Activated naive CD4-positive, alpha-beta T cell treated with Interleukin-2 at 50 U/mL for 16 hours (primary cell): ENCODE measurements at places on chromosomes 5 and 9.

- DNase-seq: no peak
Measured at GRCh38 chr5:143033535-143034250, 263.5 kb downstream of the ARHGAP26 start.

DNA sequence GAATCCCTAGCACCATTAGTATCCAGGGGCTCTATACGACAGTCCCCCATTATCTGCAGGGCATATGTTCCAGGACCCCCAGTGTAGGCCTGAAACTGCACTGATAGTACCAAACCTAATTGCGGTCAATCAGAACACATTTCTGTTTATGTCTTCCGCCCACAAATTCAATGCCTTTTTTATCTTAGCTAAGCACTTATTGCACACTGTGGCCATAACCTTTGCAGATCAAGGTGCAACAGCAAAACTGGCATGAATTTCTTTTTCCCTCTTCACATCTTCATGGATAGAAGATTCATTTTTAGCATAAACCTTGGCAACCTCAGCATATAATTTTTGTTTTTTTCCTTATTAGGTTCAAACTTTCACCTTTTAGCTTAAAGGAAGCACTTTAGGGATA lies 361.1 kb downstream of the DEPDC1B start:
- no peak for DNase-seq

- DNase-seq: no peak
Measured at GRCh38 chr5:120415985-120416384, 48.1 kb upstream of the PRR16 start.

GRCh38 chr9:33287087-33287490 lies 3.2 kb upstream of the NFX1 start:
- DNase-seq: peak; percentile 40

- DNase-seq: no peak
Measured at GRCh38 chr9:119121899-119122298, 247.3 kb downstream of the BRINP1 start.

GRCh38 chr9:113657765-113658544 lies 194.4 kb downstream of the RGS3 start:
- DNase-seq: peak; percentile 81

DNA sequence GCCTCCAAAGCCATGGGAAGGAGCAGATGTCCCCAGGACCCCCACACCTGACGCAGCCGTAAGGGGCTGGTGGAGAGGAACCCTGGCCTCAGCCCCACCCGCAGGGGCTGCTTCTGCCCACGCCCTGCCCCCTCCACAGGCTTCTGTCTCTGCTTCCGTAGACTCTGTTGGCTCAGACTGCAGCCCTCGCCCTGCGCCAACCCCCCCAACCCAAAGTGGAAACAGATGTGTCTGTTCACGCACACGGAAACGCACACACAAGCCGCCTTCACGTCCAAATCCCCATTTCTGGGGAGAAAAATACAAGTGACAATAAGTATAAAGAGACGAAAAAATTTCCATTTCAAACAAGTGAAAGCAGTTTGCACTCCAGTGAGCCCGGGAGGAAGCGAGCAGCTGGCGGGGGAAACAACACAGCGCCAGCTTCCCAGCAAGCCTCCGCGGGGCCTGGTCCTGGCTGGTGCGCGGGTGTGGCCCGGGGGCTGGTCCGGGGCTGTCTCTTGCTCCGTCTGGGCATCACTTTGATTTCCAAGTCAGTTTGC lies 32.6 kb upstream of the RXRA start:
- DNase-seq: no peak

GRCh38 chr5:126492939-126493338 lies 69.7 kb downstream of the GRAMD2B start:
- no peak for DNase-seq

- no peak for DNase-seq
Measured at GRCh38 chr9:69919461-69920061, 98.9 kb downstream of the CFAP95 start.

DNA sequence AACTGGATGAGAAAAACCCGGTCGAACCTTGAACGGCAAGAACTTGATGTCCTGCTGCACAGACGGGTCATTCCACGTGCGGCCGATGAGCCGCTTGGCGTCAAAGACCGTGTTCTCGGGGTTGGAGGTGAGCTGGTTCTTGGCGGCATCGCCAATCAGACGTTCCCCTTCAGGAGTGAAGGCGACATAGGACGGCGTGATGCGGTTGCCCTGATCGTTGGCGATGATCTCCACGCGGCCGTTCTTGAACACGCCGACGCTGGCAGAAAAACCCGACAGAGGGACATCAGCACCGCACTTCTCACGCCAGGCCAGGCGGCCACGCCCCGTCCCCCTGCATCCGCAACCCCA lies 519 bp downstream of the HSPA5 start:
- DNase-seq: peak; percentile 54

- DNase-seq: no peak
Measured at GRCh38 chr9:85349046-85349445, 392.7 kb downstream of the AGTPBP1 start.

- no peak for DNase-seq
Measured at GRCh38 chr5:56656846-56657726, 158.3 kb upstream of the MAP3K1 start.

DNA sequence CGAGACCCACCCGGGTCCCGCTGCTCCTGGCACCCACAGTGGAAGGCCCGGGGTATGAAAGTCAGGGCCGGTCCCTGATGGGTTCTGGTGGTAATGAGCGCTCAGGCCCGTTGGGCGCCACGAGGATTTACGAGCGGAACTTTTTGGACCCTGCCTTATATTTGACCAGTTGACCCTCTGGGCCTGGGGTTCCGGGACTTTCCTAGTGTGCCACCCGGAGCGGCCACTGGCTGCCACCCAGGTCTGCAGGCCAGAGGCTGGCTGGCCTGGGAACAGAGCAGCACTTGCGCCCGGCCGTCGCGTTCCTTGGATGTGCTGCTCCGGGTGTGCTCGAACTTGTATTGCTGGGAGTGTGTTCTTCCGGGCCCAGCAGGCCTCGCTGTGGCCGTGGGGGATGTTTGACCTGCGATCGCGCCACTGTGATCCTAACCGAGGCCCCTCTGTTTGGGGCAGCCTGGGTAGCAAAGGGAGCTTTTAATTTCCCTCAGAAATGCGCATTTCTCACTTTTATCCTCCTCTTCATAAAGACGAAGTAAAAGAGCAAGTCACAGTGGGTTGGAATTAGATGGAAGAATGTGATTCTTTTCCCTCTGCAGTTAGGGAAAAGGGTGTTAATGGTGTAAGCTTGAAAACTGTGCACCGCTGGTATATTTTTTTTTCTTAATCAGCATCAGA lies 1.2 kb downstream of the F2RL1 start:
- no peak for DNase-seq

DNA sequence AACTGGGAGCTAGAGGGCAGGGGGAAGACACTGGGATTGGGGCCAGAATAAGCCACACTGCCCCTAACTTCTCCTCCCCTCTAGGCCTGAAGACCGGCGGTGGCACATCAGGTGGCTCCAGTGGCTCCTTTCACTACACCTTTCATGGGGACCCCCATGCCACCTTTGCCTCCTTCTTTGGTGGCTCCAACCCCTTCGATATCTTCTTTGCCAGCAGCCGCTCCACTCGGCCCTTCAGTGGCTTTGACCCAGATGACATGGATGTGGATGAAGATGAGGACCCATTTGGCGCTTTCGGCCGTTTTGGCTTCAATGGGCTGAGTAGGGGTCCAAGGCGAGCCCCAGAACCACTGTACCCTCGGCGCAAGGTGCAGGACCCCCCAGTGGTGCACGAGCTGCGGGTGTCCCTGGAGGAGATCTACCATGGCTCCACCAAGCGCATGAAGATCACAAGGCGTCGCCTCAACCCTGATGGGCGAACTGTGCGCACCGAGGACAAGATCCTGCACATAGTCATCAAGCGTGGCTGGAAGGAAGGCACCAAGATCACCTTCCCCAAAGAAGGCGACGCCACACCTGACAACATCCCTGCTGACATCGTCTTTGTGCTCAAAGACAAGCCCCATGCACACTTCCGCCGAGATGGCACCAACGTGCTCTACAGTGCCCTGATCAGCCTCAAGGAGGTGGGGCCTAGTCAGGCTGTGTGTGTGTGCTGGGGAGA lies 6.8 kb downstream of the DNAJB5 start:
- DNase-seq: no peak

DNA sequence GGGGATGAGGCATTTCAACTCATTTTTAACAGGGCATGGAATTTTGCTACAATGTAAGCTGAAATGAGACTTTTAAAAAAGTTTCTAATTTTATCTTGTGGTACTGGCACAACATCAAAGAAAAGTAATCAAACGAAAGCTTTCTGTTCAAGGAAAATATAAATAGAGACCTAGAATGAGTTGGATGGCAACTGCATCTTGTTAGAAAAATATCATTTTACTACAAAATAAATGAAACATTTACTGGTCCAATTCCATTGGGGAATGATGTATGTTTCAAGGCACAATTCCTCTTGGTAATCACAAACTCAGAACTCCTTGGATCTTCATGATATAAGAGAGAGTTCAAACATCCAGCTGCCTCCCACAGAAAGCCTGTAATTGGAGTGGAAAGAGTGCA lies 102.8 kb downstream of the HMHB1 start:
- DNase-seq: no peak

- DNase-seq: no peak
Measured at GRCh38 chr5:157473383-157474320, 13.6 kb downstream of the NIPAL4 start.

GRCh38 chr9:3828495-3828894 lies 302.7 kb upstream of the RFX3 start:
- no peak for DNase-seq

GRCh38 chr5:154722936-154723335 lies 32.2 kb upstream of the LARP1 start:
- no peak for DNase-seq

GRCh38 chr5:121949885-121950284 lies 11.9 kb upstream of the SRFBP1 start:
- DNase-seq: no peak

GRCh38 chr9:80072451-80072850 lies 500.7 kb downstream of the TLE4 start:
- no peak for DNase-seq

GRCh38 chr5:166671811-166672210 lies 1619.6 kb upstream of the WWC1 start:
- no peak for DNase-seq

DNA sequence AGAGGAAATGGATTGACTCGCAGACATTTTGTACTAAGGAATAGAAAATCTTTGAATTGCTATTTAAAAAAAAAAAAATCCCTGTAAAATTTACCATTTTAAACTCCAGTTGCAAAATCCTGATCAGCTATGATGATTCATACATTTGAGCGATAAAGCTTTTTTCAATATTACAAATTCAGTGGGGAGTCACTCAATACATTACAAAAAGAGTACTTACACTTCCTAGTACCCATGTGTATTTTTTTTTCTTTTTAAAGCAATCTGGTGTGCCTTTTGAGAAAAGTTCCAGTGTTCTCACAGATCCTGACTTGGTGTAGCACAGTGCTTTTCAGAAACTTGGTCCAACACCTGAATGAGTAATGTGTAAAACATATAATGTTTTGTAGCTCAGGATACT lies 54.3 kb downstream of the PIK3R1 start:
- no peak for DNase-seq

GRCh38 chr5:143889986-143890385 lies 78.0 kb downstream of the HMHB1 start:
- DNase-seq: no peak

- DNase-seq: no peak
Measured at GRCh38 chr9:88235615-88236014, 97.3 kb upstream of the SPATA31C2 start.

- no peak for DNase-seq
Measured at GRCh38 chr5:149917073-149917676, 27.4 kb downstream of the PDE6A start.

- no peak for DNase-seq
Measured at GRCh38 chr5:179912386-179912785, 4.7 kb upstream of the TBC1D9B start.

DNA sequence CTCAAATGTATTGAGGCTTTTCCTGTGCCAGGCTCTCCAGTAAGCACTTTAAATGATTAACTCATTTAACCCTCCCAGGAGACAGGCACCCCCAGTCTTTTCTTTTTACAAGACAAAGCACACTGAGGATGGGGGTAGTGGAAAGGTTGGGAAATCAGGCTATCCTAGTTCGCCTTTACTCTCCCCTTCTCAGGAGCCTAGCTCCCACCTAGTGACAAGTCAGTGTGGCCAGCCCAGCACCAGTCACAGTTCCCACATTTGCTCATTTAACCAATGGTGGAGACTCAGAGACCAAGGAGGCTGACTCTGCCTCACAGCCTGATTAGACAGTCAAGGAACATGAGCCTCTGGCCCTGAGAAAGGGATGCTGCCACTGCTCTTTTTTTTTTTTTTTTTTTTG lies 3.5 kb downstream of the ALDH7A1 start:
- DNase-seq: no peak

DNA sequence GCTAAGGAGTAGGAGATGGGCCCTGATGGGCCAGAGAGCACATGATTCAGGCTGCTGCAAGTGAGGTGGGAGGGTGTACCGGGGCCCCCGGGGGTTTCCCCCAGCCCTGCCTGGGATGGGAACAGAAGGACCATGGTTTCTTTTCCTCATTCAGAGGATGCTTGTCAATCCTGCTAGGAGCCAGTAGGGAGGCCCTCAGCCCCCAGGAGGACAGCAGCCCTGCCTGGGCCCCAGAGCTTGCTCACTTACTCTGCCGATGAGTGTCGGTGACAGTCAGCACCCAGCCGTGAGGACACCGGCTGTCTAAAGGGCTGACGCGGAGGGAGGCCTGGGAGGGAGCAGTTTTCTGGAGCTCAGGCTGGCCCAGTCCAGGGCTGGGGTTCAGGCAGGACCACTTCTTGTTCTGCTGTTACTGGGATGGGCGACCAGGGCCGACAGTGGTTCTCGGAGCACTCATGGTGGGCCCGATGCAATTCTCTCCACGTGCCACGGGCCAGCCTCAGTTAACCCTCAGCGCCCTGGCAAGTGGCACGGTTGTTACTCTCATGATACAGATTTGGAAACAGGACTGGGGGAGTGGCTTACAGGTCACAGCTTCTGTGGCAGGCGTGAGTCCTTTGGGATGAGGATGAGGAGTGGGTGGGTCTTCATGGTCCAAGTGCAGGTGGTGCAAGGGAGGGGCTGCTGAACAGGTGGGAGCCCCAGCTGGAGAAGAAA lies 1.8 kb downstream of the ARRDC1 start:
- DNase-seq: no peak

DNA sequence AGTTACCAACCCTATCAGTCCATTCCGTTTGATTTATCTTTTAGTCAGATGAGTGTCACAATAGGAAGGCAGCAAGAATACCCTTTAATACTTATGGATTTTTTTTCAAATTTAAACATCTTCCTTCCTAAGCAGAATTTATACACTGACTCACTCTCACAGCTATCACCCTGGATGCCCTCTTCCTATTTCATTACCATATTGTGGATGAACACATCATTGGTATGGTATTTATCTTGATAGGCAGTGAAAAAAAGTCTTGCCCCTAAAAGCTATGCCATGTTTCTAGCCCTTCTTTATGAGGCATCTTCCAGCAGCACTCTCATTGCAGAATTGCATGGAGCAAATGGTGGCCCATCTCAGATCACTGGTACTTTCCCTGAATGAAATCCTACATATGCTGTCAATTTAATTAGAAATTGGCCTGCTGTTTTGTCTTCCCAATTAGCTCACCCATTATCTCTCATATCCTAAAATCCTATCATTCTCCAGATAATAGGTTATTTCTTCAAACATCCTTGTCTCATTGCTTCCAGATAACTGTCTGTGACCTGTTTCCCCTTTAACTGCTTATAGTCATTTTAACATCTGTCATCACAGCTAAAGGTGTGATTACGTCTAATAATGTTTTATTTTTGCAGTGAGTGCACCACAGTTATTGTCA lies 433.5 kb upstream of the POU5F2 start:
- no peak for DNase-seq
